ENCODE measurements at places on chromosomes 6 and 20.

GRCh38 chr6:169997187-169997929 lies 245.9 kb downstream of the ERMARD start:
- no peak for DNase-seq

DNA sequence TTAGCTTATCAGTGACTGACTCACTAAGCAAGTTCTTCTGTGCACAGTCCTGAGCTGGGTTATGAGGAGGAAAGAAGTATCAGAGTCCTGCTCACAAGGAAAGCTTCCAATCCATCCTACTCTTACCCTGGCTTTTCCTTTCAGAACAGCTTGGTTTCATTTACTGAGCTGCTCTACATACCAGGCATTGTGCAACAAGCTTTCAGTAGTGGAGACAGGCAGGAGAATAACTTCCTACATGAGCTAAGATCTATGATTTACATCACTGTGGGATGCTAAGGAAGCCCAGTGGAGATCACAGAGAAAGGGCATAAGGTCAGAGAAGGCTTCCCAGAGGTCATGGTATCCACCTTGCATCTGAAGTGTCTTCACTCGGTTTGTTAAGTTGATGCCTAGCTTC lies 144.5 kb downstream of the MAP3K7 start:
- DNase-seq = no peak

GRCh38 chr6:142174703-142175102 lies 27.6 kb downstream of the VTA1 start:
- DNase-seq = no peak

- no peak for DNase-seq
These were observed 74.9 kb downstream of the ZDHHC14 start for GRCh38 chr6:157455731-157456523.

GRCh38 chr6:151663559-151663958 lies 143.9 kb upstream of the ESR1 start:
- DNase-seq = no peak

- DNase-seq = no peak
These were observed 5.4 kb upstream of the KCNQ5 start for GRCh38 chr6:72616406-72617015.

DNA sequence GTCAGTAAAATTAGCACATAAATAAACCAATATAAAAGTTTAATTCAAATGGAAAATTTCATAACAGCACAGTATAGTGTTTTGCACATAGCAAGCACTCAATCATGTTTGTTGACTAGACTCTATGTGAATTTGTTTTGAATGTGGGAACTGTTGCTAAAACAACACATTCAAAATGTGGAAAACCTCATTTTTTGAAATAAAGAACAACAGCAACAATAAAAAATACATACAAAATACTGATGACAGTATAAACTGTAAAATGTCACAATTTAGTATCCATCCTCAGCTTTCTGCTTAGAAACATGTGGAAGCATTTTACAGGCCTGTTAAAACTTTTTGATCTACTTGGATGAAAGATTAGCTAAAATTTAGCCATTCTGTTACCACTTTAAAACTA lies 47.4 kb downstream of the HDAC2 start:
- DNase-seq = no peak

DNA sequence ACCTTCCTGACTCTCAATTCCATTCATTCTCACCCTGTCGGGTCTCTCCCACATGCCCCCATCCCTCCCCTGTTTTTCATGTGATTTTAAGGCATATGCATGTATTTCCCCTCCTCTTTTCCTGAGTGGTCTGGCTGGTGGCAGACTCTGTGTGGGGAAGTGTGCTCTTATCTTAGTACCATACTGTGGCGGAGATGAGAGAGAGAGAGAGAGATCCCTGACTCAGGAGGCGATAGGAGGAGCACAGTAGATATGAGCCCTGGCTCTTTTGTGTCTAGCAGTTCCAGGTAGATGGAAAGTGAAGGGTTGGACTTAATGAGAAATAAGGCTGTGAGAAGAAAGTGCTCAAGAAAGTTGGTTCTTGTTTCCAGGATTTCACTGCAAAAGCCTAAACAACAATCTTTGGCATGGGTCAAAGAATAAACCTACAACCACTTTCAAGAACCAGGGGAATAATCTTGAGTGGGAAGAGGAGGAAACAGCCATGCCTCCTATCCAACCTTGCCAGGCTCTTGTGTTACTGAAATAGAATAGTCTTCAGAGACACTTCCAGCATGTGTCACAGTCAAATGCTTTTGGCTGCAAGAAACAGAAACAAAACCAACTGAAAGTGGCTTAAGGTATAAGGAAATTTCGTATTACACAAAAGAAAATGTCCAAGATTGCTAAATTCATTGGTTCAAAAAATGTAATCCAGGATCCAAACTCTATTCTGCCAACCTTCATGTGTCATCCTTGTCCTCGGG lies 123.8 kb upstream of the MYLIP start:
- DNase-seq = no peak

DNA sequence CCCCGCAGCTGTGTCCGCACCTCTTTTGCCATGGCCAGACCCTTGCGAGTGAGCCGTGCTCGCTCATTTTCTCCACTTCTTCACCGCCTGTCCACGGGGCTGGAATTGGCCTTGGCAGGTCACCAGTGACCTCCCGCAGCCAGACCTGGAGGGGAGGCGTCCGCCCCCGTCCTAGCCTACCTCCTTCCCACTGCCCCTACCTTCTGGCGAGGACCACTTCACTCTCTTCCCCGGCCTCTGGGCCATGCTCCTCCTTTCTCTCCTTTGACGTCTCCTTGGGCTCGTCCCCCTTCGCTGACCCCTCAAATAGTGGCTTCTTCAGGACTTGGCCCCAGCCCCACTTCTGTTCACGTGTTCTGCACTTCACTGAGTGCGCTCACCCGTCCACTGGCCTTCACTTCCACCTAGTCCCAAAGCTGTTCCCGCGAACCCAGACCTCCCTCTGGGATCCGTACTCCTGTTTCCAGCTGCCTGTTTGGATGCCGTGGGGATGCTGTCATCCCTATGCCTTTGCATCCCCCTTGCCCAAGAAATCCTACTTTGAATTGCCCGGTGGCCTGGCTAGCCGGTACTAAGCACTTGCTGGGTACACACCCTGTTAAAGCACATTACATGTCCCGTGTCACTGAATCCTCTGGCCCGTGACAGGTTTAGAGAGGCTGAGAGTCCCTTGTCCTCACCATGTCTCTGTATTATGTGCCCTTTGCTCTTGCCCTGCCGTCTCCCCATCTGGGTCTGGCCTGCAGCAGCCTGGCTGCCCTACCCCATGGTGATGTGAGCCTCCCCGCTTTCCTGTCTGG lies 33.0 kb downstream of the SPATA2 start:
- DNase-seq = no peak

DNA sequence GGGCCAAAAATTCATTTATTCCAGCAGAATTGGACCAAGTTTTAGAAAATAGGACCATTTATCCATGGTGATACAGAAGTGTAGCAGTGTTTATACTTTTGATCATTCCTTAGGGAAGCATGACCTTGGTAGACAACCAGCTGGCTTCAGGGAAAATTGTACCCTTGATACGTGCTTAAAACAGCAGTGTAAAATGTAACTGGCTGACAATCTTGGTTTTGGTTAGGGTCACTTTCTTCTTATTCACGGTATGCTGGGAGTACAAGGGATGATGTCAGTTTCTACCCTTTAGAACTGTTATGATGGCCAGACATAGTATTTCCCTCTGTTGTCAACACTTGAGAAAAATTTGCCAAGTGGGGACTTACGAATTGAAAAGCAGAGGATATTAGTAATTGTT lies 157.1 kb downstream of the BCKDHB start:
- DNase-seq = no peak

GRCh38 chr6:27130668-27131428 lies 116.7 kb upstream of the PRSS16 start:
- DNase-seq = no peak

- no peak for DNase-seq
These were observed 33.9 kb upstream of the TBC1D20 start for GRCh38 chr20:496126-496696.

DNA sequence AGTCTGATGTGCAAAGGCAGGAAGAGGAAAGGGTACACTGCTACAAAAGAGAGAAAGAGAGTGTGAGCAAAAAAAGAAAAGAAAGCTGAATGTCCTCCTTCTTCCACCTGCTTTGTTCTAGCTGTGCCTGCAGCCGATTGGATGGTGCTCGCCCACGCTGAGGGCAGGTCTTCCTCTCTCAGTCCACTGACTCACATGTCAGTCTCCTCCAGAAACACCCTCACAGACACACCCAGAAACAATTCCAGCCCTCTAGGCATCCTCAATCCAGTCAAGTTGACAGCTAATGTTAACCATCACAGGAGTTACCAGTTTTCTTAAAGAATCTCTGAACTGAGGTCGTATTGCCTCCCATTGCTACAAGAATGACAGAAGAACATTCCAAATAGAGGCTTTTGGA lies 411.9 kb upstream of the SASH1 start:
- no peak for DNase-seq

DNA sequence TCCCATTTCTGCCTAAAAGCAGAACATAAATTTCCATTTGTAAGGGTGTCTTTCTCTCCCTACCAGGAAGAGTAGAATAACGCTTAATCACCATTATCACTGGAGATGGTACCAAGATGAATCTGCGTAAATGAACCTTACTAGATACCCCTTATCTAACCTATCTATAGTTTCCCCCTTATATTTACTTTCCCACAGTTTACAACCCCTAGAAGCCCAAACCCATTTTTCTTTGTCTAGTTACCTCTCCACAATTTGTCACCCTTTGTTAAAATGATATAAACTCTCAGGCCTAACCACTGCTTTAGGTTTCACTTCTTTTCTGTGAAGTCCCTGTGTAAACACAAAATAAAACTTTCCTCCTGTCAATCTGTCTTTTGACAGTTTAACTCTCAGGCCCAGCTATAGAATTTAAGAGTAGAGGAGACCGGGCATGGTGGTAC lies 45.5 kb downstream of the PCNA start:
- DNase-seq = no peak

DNA sequence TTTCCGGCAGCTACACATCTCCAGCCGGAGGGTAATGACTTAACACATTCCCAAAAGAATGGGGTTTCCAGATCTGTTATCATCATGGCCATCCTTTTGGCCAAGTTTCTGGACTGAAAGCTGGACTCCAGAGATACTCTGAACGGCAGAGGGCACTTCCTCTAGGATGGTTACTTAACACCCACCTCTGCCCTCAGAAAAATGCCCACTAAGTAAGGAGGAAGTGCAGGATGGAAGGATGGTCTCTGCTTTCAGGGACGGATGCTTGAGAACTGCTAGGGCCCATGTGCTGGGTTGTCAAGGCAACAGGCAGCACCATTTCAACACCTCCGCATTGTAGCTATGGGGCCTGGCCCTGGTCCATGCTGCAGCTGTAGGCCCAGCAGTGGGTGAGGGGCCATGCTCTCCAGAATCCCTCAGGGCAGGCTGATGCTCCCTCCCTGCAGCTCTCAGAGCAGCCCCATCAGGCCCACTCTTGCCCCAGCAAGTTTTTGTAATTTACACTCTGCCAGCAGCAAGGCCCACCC lies 16.5 kb upstream of the TGM3 start:
- DNase-seq = no peak

GRCh38 chr6:4606821-4607704 lies 169.1 kb upstream of the CDYL start:
- DNase-seq = no peak

Data from omental fat pad (tissue), 4 donors.